ENCODE measurements at places on chromosomes 4 and X.
A peak's percentile ranks its signal among the peaks of the same experiment; 100 is the strongest.

DNA sequence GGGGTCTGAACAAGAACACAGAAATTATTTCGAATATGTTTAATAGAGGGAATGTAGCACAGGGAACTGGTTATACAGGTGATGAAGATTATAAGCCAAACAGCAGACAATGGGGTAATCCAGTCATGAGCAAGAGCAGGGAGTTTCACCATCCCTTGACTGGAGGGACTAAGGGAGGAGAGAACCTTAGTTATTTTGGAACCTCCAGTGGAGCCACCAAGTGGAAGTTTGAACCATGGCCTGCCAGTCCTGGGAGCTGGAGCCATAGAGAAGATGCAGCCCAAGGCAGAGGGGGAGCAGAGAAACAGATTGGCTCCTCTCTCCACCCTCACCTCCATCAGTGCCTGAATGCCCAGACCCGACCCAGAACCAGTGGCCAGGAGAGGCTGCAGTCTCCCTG, 264.6 kb upstream of the RASGEF1B start:
- DNase-seq, result no peak

GRCh38 chr4:39043861-39044363, 11.7 kb upstream of the TMEM156 start:
- DNase-seq, result no peak

DNA sequence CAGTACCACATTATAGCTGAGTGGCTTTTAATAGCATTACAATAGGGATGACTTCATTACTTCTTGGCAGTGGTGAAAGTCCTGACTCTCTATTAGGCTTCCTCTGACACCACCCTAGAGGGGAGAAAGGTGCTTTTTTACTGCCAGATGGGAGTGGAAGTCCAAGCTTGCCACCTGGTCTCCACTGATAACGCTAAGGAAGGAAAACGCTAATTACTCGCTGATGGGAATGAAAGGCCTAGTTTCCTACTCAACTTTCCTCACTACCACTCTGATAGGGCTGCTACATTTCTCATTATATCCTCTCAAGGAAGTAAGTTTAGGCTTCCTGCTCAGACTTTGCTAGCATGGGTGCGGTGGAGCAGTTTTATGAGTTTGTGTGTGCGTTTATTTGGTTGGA, 62.3 kb upstream of the PAGE3 start:
- no peak for DNase-seq

DNA sequence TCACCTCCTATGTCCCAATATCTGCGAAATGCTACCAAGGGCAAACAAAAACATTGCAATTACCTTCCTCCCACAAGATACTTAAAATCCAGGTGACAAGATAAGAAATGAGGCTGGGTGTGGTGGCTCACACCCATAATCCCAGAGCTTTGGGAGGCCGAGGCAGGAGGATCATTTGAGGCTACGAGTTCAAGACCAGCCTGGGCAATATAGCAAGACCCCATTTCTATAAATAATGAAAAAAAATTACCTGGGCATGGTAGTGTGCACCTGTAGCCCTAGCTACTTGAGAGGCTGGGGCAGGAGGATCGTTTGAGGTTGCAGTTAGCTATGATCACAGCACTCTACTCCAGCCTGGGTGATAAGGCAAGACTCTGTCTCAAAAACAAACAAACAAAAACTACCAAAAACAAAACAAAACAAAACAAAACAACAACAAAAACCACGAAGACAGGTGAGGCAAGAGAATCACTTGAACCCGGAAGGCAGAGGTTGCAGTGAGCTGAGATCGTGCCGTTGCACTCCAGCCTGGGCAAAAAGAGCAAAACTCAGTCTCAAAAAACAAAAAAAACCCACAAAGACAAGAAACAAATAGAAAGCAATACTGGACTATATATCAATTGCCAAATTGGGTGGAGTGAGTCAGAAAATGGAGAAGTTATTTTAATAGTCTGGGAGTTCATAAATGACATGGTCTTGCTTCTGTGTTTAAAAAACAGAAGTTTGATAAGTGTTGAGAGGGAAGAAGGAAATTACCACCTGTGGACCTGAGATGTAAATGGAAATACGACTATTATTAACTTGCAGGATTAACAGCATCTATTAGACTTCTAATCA, 176.5 kb downstream of the FBXW7 start:
- DNase-seq, result no peak

DNA sequence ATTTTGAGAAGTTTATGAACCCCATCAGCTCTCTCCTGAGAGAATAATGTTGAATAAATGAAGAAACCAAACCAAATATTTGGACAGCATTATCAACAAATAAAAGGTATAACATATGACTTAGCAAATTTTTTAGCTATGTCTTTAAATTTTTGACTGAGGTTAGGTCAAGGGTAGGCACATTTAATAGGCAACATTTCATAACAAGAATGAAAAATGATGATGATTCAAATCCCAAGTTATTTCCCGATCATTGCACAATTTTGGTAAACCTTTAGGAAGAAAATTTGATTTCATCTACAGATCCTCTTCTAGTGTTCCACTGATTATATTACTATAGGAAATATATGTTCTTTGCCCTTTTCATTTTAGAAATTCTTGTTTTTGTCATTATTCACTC, 123.7 kb upstream of the TLR3 start:
- no peak for DNase-seq

- DNase-seq, result no peak
Observed at GRCh38 chr4:122889726-122890125, 32.7 kb downstream of the NUDT6 start.

GRCh38 chrX:75327607-75328006, 53.7 kb downstream of the UPRT start:
- no peak for DNase-seq

GRCh38 chr4:129335818-129336217, 239.9 kb downstream of the C4orf33 start:
- no peak for DNase-seq

GRCh38 chrX:130301405-130301804, 32.7 kb upstream of the ZNF280C start:
- DNase-seq, result no peak

DNA sequence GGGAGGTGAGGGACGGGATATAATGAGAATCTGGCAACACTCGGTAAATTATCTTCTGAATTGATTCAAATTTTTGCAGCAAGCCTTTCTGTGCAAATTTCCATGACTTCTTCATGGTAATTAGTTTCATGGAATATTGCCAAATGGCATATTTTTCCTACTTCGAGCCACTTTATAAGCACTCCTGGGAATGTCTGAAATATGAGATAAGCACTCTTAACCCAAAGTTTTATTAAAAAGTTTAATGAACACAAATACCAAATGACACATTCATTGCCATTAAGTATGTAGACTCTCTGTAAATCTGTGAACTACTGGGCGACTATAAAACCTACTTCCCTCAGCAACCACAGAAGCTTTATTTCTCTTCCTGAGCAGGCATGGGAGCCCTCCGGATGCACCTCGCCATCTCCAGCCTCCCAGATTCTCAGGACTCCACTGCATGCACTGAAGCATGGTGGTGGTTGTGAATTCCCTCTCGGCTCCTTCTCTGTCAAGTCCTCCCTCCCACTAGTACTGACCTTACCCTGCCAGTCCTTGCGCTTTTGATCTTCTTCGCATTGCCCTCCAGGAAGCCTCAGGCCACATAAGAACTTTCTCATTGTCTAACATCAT, 154.4 kb upstream of the RPL34 start:
- no peak for DNase-seq

DNA sequence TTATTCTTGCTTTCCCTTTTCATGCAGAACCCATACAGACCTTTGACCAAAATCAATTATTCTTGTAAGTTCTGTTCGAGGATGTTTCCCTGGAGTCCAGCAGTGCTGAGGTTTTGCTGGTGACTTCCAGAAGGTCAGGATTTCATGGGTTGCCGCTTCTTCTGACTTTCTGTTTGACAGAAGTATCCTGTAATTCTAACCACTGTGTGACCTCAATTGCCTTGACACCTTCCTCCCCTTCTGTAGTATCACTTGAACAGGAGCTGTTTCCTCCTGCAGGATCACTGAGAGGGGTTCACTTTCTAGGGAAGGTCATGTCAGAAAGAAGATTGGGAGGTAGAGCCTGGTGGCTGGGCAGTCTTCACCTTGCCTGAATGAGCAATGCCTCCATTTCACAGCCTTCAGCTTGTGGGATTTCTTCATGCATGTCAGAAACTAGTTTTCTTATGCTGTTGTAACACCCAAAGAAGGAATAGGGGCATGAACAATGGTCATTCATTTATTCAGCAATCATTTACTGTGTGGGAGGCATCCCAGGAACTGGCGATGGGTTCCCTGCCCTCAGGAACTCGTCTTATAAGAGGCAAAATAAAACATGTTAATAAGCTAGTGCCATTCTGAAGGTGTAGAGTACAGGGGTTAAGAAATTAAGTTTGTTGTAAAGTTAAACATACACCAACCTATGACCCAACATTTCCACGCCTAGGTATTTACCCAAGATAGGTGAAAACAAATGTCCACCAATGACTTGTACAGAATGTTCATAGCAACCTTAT, 205.9 kb downstream of the SOWAHB start:
- no peak for DNase-seq

GRCh38 chr4:174307694-174308093, 24.0 kb downstream of the CEP44 start:
- no peak for DNase-seq

DNA sequence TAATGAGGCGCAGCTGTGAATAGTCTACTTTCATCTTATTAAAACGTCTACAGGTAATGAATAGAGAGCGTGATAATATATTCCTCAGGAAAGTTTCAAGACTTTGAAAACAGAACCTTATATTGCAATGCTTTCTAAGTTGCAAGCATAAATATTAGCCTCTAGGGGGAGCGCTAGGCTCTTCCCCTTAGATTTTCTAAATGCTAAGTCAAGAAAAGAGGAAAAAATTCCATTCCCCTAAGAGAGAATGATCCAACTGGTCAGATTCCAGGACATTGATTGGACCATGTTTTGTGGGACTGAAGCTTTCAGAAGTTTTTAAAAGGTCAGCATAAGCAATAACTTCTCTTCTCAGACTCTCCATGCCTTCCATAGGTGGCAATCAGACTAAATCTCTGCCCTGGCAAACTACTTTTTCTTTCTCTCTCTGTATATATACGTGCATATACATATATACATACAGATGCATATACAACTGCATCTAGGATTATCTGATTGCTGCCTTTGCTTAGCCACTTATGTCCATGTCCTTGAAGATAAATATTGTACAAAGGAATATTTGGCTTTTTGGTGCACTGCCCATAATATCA, 492.9 kb downstream of the INPP4B start:
- no peak for DNase-seq

DNA sequence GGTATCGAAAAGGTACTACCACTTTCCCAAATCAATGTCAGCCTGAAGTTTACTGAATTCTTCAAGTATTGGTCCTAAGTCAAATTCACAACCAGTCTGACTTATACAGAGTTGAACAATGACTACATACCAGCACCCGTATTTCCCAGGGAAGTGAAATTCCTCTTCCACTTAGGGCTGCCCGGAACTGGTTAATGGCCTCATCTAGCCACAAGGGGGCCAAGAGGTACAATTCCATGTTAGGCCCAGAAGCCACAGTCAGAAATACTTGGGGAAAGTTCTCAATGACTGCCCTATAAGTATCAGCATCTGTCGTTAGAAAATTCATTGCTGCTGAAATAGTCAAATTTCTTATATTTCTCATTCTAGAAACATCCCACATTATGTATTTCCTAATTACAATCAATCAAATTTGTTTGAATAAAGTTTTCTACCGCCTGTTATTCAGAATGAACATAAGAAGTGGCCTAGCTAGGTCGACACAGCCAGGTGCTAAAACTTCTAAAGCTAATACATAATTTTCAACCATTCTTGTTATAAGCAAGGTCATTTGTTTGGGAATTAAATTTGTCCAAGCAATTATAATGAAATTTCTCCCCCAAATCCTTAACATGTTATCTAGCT, 5.6 kb upstream of the PCDH7 start:
- DNase-seq, result no peak

- peak; percentile 1 for DNase-seq
Observed at GRCh38 chrX:73214426-73215094, at the start of gene NAP1L2. TSS of gene NAP1L2 (minus strand) at chrX:73214851. CDS start at chrX:73214492, 359 bp downstream.

GRCh38 chrX:70592091-70592490, 147.5 kb downstream of the DLG3 start:
- no peak for DNase-seq

DNA sequence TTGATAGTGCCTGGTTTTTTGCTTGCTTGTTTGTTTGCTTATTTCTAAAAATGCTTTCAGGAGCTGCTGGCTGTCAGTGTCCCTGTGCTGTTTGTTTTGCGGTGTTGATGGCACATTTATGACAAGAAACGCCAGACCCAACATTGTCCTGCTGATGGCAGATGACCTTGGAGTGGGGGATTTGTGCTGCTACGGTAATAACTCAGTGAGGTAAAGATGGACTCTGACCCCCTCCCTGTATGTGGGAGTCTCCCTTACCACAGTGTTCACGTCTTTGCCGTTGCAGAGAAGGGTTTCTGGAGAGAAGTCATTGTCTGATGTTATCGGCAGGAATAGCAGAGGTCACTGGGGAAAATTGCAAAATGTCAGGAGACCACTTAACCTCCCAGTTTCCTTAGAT, at the start of gene ARSH:
Gene ARSH, plus strand, starts transcription at position 52 of the 400 bp plus-strand sequence. Its CDS starts 67 bp downstream, at position 119.
- no peak for DNase-seq

GRCh38 chr4:116724249-116724648, 361.1 kb downstream of the TRAM1L1 start:
- DNase-seq, result no peak

DNA sequence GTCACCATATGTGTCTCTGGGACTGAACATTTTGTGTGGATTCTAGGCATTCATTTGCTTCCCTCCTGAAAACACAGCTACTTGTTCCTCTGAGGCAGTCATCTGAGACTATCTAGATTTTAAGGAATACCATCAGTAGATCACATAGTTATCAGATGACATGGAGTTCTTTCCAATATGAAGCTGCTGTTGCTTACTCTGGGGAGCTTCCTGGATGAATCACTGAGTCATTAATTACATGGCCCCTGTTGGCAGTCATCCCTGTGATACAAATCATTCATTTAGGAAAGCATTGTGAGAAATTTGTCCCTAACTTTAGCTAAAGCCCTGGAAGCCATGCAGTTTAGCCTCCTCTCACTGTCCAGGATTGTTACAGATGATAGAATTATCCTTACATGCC, 98.2 kb upstream of the ARSJ start:
- no peak for DNase-seq

- no peak for DNase-seq
Observed at GRCh38 chr4:82360298-82361177, 13.3 kb downstream of the HNRNPD start.

GRCh38 chr4:156169011-156169410, 215.3 kb upstream of the CTSO start:
- no peak for DNase-seq

DNA sequence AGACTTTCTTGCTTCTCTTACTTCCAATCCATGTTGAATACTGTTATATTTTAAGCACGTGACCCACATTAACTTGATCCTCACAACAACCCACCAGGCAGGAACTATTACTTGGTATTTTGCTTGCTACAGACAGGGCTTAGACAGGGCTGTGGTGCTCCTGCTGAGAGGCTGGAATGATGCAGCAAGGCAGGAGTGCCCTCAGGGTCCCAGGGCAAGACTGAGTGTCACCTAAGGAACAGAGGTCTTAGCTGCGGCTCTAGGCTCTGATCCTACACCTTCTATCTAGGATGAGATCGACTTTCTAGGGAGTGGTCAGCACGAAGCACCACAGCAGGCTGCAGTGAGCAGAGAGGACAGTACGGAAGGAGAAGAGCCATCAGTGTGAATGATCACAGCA, 20.0 kb downstream of the TAPT1 start:
- no peak for DNase-seq

GRCh38 chr4:89712141-89712540, 124.8 kb downstream of the SNCA start:
- no peak for DNase-seq
